OCI-M1 (cell line): ENCODE measurements at places on chromosomes 12 and 14.

GRCh38 chr12:89517720-89518119 lies 6.9 kb downstream of the GALNT4 start:
- DNase-seq = peak; percentile 31

GRCh38 chr14:69715725-69716477 lies 51.0 kb upstream of the SRSF5 start:
- no peak for DNase-seq

DNA sequence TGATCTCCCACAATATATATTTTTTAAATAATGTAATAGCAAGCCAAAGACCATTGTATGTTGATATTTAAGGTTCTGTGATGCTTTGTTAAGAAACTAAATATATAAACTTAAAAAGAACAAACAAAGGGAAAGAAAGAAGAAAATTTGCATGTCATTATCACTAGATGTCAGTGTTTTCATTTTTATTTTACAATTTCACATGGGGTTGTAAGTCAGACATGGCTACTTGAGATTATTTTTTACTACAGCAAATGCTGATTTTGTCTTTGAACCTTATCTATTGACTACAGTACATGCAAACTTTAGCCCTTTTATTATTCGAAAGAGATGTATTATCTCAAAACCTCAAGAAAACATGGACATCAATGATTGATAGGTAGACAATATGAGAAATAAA lies 36.1 kb downstream of the SLCO1C1 start:
- peak; percentile 43 for DNase-seq

GRCh38 chr14:26621364-26621763 lies 23.5 kb upstream of the NOVA1 start:
- DNase-seq = no peak

- no peak for DNase-seq
Observed at GRCh38 chr14:92906823-92907222, 16.1 kb upstream of the CHGA start.

- DNase-seq = no peak
Observed at GRCh38 chr12:116665666-116666304, 72.1 kb downstream of the SPRING1 start.

DNA sequence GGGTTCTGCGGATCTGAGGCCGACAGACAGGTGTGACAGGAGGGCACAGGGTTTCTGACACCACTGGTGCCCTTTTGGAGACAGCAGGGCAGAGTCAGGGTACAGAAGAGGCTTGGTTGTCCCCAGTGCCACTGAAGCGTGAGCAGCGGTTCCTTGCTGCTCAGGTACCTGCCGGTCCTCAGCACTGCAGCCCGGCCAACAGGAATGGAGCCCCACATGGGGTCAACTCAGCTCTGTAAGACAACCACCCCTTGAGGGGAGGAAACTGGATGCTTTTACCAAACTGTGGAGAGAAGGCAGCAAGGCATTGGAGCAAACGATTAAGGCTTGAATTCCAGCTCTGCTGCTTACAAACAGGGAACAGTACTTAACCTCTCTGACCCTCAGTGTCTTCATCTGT lies 246.4 kb upstream of the NOS1 start:
- DNase-seq = no peak

DNA sequence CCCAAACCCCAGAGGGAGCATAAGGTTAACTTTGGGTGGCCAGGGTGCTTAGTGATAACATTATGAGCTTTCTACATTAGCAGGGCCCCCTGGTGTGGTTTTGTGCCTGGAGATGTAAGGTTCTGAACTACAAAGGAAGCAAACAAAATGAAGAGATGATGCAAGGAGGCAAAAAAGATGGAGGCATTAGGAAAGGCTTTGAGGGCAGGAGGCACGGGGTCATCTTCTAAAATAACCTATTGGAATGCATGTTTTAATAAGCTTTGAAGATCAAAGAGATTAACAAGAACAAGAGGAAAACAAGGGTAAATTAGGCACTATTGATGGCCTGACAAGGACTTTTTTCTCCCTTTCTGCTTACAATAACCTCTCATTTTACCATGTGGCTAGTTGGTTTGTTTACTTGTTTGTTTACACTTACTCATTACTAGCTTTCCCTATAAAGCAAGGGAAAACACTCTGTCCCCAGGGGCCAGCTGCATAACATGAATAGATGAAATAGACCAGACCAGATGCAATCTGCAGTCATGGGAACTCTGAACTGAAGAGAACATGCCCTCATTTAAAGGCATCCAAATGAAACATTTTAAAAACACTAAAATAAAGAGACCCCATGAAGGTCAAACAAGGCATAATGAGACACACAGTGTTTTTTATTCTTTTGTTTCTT lies 390.3 kb downstream of the DIO2 start:
- DNase-seq = no peak

DNA sequence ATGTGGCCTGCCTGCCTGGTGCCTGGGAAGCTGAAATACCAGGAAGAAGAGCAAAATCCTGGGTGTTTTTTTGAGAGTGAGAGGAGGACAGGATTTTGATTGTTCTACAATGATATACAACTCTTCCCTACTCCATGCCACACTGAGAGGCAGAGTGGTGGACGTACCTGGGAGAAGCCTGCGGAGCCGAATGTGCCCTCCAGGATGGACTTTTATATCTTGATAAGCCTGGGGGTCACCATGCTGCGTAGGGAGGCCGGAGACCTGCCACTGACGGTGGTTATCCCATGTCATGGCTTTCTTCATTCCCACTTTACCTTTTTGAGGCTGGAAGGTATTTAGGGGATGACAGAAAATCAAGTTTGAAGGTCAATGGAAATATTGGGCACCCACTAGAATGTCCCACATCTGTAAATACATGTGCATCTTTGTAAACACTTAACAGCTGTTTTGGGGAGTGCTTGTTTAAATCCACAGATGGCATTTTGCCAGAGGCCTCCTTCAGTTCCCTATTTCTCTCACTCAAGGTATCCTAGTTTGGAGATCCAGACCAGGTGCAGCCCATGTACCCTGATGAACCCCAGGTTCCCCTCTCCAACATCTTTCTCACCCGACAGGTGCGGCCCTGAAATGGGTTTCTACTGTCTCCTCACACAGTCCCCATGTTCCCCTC lies 1.1 kb upstream of the GLT1D1 start:
- no peak for DNase-seq

GRCh38 chr14:104601786-104602185 lies 2.8 kb downstream of the TMEM179 start:
- no peak for DNase-seq

- peak; percentile 52 for DNase-seq
Observed at GRCh38 chr14:24196071-24197055, 1.1 kb upstream of the TM9SF1 start.

- DNase-seq = no peak
Observed at GRCh38 chr14:98582276-98582675, 689.7 kb downstream of the BCL11B start.

GRCh38 chr12:115956659-115957058 lies 320.8 kb downstream of the MED13L start:
- DNase-seq = no peak

- no peak for DNase-seq
Observed at GRCh38 chr12:120817559-120818330, 86.4 kb downstream of the SPPL3 start.

DNA sequence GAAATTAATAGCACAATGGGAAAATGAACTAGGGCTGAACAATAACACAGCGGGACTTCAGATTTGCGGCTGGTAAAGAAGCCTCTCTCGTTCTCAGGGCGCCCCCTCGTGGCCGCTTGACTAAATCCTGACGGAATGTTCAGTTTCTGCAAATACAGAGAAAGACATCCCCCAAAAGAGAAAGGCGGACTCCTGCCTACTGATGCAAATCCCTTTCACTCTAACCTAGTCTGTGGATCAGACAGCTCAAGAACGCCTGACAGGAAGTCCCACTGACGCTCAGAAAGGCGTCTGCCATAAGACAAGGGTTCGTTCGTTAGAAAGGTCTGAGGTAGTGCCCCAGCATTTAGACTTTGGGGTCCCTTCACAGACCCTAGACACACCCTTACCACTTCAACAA lies 2.5 kb downstream of the NUAK1 start:
- DNase-seq = peak; percentile 79

GRCh38 chr12:3417113-3417512 lies 73.9 kb upstream of the PRMT8 start:
- DNase-seq = no peak

DNA sequence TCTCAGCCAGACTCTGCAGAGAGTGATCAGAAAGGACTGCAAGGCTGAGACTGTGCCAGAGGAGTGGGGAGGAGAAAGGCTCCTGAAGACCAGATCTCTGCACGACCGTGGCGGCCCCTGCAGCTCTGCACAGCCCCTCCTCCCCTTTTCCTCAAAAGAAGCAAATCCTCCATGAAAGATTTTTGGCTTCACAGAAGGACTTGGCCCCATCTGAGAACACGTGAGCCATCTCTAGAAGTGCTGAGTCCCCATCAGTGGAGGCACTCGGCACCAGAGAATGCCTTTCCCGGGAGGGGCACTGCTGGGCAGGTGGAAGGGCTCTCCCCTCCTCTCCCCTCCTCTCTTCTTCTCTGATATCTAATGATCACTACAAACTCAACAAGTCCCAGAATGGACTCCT lies 6.8 kb downstream of the FIGNL2 start:
- no peak for DNase-seq

DNA sequence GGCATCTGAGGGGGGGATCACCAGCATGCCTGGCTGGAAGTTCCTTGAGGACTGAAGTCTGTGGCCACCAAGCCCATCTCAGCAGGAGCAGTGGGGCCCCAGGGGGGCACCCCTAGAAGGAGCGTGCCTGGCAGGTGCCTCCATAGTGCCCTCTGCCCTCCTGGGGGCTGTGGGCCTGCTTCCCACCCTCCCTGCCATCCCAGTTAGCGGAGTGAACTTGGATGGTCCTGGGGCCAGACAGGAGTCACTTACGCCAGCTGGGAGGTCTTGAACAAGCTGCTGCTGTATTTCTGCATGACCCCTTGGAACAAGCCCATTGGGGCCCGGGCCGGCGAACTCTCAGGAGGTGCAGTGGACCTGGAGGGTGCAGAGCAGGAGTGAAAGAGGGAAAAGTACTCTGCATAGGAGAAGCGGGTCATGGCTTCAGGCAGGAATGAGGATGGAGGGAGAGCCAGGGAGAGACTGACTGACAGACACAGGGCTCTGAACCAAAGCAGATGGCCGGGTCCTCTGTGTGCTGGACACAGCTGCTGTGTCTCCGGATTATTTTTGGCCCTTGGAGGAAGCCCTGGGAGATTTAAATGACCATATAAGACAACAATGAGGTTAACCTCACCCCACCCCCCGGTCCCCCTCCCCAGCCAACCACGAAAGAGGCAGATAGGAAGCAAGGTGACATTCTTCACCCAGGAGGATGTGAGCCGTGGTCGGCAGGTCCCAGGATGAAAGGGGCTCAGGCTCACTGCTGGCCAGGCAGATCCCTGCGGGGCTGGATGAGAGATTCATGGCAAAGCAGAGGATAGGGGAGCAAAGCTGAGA lies 19.6 kb downstream of the ASB2 start:
- DNase-seq = no peak

- DNase-seq = no peak
Observed at GRCh38 chr12:120849765-120850164, 54.4 kb downstream of the SPPL3 start.

DNA sequence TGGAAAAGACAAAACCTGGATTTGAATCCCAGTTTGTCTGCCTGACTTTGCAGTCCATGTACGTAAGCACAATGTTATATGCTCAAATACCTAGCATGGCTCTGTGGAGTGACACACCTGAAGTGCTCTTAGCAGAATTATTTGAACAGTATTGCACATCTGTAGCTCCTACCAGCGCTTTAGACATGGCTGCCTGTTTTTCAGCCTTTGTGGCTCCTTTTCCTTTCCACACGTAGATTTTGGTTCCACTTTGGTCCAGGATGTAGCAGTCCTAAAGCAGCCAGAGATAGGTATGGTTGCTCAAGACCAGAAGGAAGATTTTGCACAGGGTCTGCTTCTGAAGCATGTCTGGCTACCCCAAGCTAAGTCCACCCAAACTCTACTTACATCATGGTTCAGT lies 9.1 kb downstream of the AVIL start:
- DNase-seq = no peak

DNA sequence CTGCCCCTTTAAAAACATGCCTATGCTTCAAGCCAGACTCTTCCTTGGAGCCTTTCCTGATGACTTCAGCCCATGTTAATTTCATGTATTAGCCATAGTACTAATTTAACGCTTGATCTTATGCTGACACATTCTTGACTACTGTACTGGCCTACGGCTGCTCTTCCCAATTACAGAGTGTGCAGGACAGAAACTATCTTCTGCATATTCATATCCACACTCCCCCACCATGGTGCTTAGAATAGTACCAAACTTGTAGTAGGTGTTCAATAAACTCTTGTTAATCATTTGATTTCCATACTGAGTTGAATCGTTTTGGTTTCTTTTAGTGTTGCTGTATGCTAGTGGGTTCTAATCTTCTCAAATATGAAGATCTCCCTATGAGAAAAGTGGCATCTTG lies 21.8 kb upstream of the DGLUCY start:
- no peak for DNase-seq

- DNase-seq = peak; percentile 53
Observed at GRCh38 chr12:131948166-131948712, 1.5 kb upstream of the EP400 start.

- no peak for DNase-seq
Observed at GRCh38 chr14:77007183-77007974, 21.1 kb downstream of the IRF2BPL start.

DNA sequence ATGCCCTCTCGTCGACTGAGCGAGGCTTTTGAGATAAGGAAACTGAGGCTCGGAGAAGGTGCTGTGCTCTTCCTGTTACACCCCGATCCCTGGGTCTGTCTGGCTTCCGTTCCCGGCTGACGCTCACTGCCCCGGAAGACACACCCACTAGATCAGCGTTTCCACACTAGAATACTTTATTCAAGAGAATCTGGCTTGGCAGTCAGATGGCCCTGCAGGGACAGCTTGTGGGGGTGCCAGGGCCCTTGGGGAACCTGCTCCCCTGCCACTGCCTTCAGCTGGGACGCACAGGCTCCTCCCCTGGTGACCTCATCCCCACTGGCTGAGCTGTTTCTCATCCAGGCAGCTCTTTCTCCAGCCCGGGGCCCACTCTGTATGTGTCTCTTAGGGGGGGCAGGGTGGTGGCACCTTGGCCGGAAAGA lies 13.7 kb downstream of the PGF start:
- DNase-seq = no peak

DNA sequence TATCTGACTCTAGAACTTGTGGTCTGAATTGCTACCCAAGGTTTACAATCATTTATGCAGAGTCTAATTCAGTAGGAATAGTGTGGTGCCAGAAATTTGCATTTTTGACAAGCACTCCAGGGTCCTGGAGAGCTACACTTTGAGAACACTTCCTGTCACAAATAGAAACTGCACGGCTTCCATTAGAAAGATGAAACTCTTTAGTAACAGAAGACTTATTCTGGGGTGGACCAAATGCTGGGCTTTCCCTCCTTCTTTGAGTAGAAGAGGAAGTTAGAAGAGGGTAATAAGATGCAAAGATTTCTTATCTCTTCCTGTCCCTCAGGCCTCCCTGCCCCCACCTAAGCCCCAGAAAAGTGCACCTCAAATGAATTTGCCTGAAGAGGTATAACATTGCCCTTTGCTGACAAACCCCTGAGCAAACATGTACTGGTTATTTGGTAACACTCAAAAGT lies 28.4 kb downstream of the DGLUCY start:
- DNase-seq = peak; percentile 59

GRCh38 chr12:124387528-124387911 lies 92.6 kb downstream of the RFLNA start:
- DNase-seq = no peak

- no peak for DNase-seq
Observed at GRCh38 chr12:51906430-51907082, 748 bp upstream of the ACVRL1 start.

GRCh38 chr12:52347016-52347415 lies 20.3 kb downstream of the KRT85 start:
- no peak for DNase-seq
